ENCODE measurements at places on chromosomes 3 and 15.
A peak's percentile ranks its signal among the peaks of the same experiment; 100 is the strongest.

DNA sequence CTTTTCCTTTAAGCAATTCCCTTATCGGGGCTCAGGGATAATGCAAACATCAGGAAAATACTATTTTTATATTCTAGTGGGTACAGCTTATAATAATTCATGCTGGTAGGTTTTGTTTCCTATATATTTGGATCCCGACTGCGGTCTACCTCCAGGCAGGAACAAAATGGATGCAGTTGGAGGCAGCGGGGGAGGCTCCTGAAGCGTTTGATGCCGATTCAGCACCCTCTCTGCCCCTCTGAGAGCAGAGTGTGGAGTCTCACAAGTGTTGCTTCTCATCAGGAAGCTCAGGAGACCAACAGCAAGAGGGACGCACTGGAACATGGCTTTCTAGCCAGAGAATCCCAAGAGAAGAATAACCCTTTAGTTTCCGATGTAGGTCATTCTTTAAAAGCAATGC, 104.9 kb downstream of the RORA start:
- DNase-seq: no peak

DNA sequence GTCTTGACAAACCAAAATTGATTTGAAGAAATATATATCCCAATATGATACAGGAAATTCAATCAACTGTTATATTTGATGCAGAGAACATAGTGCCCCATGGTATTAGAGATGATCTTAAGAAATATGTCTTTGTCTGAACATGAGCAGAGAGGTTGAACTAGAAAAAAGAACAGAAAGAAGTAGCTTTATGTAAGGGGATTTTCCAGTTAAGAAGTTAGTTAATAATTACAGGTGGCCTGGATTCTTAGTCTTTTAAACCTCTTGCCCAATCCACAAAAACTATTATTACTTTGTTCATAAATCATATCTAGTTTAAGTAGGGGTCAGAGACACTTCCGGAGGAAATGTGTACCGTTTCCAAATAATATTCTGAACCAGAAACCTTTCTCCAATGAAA, 1186.7 kb upstream of the EPHA6 start:
- DNase-seq: no peak

DNA sequence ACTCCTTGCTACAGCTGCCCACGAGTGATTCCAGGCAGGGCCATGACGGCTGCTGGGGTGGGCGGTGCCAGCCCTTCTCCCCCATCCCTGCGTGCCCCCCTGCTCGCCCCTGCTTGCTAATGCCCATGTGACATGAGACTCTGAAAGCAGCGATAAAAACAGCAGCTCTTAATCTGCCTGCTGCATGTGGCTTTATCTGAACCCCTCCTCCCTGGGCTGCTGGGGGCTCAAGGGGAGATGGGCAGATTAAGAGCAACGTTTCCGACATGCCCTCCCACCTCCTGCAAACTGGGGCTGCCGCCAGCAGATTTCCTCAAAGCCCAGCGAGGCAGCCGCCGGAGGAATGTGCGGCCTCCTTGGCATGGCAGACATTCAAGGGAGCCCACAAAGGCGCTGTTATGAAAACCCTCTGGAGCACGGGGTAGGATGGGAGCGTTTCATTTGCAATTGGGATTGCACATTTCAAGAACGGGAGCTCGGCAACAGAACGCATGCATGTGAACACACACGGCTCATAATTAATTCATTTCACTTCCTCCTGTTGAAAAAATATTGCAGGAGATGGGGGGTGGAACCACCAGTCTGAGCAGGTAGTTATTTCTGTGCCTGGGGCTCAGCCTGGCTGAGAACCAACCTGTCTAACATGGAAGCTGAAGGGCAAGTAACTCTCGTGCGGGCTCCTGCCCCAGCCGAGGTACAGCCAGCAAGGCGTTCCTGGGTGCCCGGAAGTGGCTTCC, 504.2 kb upstream of the PROK2 start:
- peak; percentile 86 for DNase-seq

DNA sequence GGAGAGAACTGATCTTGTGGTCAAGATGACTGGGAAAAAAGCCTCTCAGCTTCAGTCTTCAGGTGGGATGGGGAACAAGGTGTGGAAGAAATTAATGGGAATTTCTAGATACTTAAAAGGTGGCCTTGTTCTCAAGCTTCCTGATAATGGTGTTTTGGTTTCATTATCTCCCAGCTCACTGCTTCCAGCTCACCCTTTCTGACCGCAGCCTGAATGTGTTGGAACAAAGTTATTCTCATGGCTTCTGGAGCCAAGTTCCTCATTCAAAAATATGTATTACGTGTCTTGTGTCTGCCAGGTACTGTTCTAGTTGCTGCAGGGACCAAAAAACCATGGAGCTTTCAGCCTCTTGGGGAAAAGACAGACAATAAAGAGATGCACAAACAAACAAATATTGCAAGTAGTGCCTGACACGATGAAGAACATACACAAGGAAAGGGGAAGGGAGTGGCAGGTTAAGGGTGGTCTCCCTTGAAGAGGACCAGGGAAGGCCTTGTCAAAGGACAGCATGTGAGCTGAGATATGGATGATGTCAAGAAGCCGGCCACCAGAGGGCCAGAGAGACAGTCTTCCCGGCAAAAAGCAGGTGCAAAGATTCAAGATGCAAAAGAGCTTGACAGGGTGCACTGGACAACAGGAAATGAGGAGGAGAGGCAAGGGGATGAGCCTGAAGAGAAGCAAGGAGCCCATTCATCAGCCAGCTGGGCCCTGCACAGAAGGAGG, 35.5 kb downstream of the ARRDC4 start:
- no peak for DNase-seq

GRCh38 chr3:58555203-58555602, 18.2 kb upstream of the ACOX2 start:
- no peak for DNase-seq

DNA sequence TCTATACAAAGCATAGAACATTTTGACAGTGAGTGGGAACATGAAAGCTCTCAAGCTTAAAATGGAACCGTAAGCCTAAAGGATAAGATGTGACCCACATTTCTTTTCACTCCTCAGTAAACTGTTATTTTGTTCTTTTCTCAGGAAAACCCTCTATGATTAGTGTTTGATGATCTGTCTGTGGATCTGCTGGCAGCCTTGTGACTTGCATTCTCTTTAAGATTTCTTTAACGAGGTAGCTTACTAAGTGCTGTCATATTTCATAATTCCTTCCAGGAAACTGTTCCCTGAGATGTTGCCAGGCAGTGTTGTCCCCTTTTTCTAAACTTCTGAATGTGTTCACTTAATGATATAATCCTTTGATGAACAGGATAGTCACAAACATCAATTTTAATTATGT, 167.6 kb downstream of the PYDC2 start:
- DNase-seq: no peak

- DNase-seq: no peak
Measured at GRCh38 chr15:71800190-71800589, 10.2 kb upstream of the NR2E3 start.

- DNase-seq: no peak
Measured at GRCh38 chr3:53009826-53010539, 35.9 kb downstream of the SFMBT1 start.

- DNase-seq: no peak
Measured at GRCh38 chr3:85626662-85627061, 667.9 kb downstream of the CADM2 start.

DNA sequence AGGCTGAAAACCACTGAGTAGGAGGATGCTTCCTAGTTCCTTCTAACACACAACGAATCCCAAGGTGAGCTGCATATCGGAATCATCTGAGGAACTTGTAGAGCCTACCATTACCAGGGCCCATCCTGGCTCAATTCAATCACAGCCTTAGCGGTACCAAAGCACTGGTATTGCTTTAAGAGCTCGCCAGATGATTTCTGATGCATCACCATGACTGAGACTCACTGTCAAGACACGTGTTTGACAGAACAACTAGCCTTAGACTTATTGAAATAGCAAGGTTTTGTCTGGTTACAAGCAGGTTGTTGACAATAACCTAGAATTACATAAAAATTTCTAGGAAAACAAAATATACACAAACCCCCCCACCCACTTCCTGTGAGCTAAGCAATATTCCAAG, 68.5 kb downstream of the CBLB start:
- DNase-seq: no peak

DNA sequence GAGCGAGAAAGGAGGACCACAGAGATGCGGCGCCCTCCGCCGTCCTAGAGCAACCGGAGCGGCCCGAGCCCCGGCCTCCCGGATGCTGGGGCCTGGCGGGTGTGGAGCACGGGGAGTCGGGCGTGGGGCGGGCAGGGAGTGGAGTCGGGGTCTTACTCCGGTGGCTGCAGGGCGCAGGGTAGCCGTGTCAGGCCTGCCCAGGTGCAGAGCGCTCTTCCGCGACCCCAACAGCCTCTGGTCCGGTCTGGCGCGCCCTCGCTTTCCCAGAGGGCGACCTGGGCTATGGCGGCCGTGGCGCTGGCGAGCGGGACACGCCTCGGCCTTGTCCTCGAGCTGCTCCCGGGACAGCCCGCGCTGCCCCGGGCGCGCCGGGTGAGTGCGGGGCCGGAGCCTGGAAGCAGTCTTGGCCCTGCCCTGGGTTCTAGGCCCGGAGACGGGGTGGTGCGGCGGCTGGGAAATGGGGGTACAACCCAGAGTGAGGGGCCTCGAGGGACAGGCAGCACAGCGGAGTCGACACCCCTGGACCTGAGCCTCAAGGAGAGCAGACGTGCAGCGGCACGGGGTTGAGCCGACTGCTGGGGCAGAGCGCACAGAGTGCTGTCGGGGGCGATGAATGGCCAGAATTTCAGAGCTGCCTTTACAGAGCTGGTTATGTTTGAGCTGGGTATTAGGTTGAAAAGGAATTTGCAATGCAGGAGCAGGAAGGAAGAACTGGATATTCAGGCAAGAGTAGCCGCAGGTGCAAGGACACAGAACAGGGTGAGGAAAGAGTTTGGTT, at the start of gene ZNF662:
Gene ZNF662 (plus strand): TSS at position 73 of the 778 bp plus-strand sequence. CDS start 1,973 bp downstream, outside the sequence.
- peak; percentile 20 for DNase-seq

- peak; percentile 92 for DNase-seq
Measured at GRCh38 chr3:105647047-105647446, 221.8 kb downstream of the CBLB start.

GRCh38 chr3:120596853-120597223, 702 bp downstream of the NDUFB4 start:
- no peak for DNase-seq

GRCh38 chr3:107132674-107133073, 244.6 kb upstream of the CCDC54 start:
- no peak for DNase-seq
